ENCODE measurements at places on chromosomes 7 and 10.

GRCh38 chr7:151777908-151778670, 98.8 kb downstream of the PRKAG2 start:
- no peak for DNase-seq

GRCh38 chr7:147595042-147595441, 995.5 kb upstream of the C7orf33 start:
- DNase-seq: no peak

GRCh38 chr10:101000127-101000914, 713 bp downstream of the LZTS2 start:
- DNase-seq: no peak

DNA sequence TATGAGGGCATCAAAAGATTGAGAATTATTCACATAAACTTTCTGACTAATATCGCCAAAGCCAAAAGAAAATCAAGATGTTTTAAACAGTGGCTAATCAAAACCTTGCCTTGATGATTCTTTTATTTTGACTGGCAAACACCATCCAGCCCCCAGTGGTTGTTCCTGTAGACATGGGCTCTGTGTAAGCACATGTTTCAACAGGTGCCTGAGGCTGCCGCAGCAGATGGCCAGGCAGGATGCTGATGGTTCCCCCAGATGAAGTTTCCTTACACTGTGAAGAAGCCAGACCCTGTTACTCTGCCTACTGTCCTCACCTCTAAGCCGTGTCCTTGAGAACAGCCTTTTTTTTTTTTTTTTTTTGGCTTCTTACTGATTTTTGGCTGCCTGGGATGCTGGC, 146.5 kb downstream of the RAB11FIP2 start:
- no peak for DNase-seq

DNA sequence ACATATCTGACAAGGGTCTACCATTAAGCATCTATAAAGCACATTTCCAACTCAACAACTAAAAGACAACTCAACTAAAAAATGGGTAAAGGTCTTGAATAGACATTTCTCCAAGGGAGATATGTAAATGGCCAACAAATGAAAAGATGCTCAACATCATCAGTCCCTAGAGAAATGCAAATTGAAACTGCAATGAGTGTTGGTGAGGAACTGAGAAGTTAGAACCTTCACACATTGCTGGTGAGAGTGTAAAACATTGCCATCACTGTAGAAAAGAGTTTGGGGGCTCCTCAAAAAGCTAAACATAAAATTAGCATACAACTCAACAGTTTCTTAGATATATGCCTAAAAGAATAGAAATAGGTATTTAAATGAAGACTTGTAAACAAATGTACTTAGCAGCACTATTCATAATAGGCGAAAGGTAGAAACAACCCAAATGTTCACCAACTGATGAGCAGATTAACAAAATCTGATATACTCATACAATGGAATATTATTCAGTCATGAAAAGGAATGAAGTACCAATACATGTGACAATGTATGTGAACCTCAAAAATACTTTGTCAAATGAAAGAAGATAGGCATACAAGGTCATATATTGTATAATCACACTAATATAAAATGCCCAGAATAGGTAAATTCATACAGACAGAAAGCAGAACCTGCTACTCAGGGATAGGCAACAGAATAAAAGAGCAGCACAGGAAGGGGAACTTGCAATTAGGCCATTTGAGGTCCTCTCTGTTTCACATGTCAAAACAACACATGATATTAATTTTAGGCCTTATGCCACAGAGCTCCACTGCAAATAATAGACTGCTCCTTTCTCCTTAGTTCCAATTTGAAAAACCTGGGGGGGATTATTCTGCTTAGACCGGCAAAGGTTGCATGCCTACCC, 10.6 kb upstream of the LRRC72 start:
- DNase-seq: no peak

DNA sequence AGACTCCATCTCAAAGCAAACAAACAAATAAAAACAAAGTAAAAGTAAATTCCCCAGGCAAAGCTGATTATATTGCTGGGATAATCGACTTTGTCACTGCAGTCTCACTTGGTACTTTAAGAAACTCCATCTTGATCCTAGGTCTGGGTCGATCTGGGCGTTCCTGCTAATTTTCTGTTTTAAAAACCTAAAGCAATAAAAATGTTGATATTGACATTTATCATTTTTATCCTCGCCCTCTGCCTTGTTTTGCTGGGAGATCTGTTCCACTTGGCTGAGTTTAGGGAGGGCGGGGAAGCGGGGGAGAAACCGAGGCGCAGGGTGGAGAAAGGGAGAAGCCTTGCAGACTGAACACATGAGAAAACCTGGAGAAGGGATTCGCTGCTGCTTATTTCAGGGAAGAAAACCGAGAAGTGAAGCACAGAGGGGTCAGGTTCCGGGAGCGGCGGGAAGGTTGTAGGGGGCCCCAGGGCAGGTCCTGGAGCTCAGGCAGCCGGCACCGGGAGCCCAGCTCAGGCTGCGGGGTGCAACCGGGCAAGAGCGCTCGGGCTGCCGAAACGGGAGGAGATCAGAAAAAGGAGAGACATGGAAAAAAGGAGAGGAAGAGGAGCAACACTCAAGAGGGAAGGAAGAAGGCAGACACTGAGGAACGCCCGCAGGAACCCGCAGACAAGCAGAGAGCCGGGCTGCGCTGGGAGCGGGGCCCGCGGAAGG, 27.3 kb upstream of the KMT2C start:
- peak; percentile 53 for DNase-seq

DNA sequence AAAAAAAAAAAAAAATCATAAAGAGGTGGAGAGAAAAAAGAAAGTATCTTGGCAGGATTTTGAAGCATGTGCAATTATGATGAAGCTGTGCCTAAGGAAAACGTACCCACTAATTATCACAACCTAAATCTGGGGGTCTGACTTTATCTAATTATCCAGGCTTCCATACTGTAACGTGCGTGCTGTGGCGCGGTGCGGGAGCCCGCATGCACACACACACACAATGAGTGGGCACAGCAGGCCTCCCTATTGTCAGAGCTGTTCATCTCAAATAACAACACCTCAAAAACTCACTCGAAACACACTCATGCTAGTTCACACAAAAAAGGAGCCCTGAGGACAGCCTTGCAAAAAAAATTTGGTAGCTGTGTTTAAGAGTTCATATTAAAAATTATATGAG, 31.9 kb downstream of the BEND7 start:
- peak; percentile 11 for DNase-seq

DNA sequence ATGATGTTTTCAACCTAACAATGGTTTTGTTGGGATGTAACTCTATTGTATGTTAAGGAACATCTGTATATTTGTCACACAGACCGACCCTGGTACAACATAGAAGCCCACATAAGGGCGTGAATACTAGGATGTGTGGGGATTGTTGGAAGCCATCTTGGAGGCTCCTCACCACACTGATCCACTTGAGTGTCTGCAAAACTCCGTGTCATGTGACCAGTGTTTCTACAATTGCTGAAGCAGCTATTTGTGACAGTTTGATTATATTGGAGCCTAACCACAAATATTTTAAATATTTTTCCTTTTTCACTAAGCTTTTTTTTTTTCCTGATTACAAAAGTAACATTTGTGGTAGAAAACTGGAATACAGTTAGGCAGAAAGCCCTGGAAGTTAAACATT, 27.9 kb downstream of the RALA start:
- DNase-seq: no peak

DNA sequence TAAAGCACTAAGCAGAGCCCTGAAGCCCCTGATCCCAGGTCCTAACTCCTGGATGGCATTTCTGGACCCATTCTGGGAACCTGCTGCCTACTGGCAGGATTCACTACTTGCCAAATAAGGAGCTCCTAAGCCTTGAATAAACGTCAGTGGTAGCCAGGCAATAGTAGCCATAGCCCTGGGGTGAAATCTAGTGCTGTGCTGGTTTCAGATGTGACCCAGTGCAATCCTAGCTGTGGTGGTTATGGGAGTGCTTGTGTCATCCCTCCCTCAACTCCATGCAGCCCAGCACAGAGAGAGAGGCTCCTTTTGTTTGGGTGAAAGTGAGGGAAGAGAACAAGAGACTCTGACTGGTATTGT, 43.7 kb downstream of the PCLO start:
- no peak for DNase-seq
